Thoracic aorta (tissue), 2 donors: ENCODE measurements at places on chromosomes 13 and 19. TPM values are rescaled to one million over a fixed set of nuclear protein-coding genes. Genes with fewer than 3 reads are reported as not detected.

The SIGLEC12 gene
- 2.2 TPM for total RNA-seq

The ACP7 gene
- not detected for total RNA-seq

The TYROBP gene
- total RNA-seq, result 155 TPM

The MIA gene
- not detected for total RNA-seq

The ANGPTL4 gene
- 29.9 TPM for total RNA-seq

The LHB gene
- total RNA-seq, result not detected

The FFAR3 gene
- not detected for total RNA-seq

GRCh38 chr19:1467490-1468273 lies 11.3 kb downstream of the C19orf25 start:
- H3K36me3 ChIP-seq, result no peaks in the 10 kb centered on the region
- no peak overlapping the region for H3K27ac ChIP-seq

DNA sequence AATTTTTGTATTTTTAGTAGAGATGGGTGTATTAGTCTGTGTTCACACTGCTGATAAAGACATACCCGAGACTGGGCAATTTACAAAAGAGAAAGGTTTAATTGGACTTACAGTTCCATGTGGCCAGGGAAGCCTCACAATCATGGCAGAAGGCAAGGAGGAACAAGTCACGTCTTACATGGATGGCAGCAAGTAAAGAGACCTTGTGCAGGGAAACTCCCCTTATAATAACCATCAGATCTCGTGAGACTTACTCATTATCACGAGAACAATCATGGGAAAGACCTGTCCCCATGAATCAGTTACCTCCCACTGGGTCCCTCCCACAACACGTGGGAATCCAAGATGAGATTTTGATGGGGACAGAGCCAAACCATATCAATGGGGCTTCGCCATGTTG lies 14.6 kb downstream of the ZNF333 start:
- no peak overlapping the region for H3K27ac ChIP-seq
- H3K4me1 ChIP-seq, result no peaks in the 10 kb centered on the region
- H3K36me3 ChIP-seq, result peaks cover 88% of the 10 kb centered on the region
- no peak for DNase-seq

DNA sequence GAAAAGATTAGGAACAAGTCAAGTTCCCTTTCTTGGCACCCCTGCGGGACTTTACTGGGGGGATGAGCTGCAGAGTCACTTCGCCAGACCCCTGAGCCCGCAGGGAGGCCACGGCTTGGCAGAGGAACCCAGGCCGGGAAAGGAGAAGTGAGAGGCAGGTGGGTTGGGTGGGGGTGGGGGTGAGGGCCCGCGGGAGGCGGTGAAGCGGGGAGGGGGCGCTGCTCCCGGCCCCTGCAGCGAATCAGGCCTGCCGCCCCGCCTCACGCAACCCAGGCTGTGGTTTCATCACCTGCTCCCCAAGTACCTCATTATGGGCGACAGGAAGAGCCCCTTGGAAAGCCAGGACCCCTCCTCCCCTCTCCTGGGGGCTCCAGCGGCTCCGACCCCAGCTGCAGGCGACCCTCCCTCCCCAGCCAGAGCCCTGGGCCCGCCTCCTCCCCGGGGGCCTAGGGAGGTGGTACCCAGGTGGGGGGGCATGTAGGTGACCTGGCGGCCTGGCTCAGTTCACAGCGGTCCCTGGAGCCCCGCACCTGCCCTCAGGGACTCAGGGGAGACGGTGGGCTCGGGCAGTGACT lies 9.5 kb downstream of the MEF2B start:
- peaks cover 4% of the 10 kb centered on the region for H3K36me3 ChIP-seq
- no peak overlapping the region for H3K4me3 ChIP-seq
- H3K27ac ChIP-seq, result no peak overlapping the region
- DNase-seq, result no peak
- no peaks in the 10 kb centered on the region for H3K27me3 ChIP-seq

GRCh38 chr13:32311188-32311897 lies 3.8 kb downstream of the ZAR1L start:
- no peaks in the 10 kb centered on the region for H3K36me3 ChIP-seq
- no peaks in the 10 kb centered on the region for H3K27me3 ChIP-seq
- no peak for DNase-seq
- peaks cover 4% of the 10 kb centered on the region for H3K4me1 ChIP-seq

- no peaks in the 10 kb centered on the region for H3K36me3 ChIP-seq
- H3K4me3 ChIP-seq, result no peak overlapping the region
- no peaks in the 10 kb centered on the region for H3K4me1 ChIP-seq
These were observed 35.0 kb upstream of the MATK start for GRCh38 chr19:3821156-3821555.

- no peaks in the 10 kb centered on the region for H3K36me3 ChIP-seq
- H3K4me1 ChIP-seq, result peaks cover 9% of the 10 kb centered on the region
- H3K4me3 ChIP-seq, result peak within 1 kb of the TSS; percentile 33
- peaks cover 17% of the 10 kb centered on the region for H3K27me3 ChIP-seq
- no peak for DNase-seq
These were observed at the start of gene PDE4A for GRCh38 chr19:10420444-10421239. PDE4A (plus strand) TSS chr19:10420538; CDS start chr19:10420765, 227 bp downstream.

DNA sequence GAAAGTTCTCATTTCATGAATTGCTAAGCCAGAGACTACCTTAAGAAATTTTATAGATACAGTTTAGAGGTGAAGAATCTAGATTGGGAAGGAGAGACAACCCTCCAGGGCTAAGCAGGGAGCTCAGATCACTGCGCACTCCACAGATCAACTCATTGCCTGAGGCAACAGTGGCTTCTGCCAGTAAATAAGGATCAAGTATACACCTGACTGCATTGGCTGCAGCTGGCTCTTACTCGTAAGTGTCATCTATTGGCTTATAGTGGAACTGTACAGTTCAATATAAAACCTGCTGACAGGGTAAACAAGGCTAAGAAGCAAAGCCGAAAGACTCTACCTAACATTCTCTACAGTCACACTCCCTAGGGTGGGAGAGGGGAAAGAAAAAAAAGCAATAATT lies 18.0 kb upstream of the C1QTNF9B start:
- H3K4me1 ChIP-seq, result no peaks in the 10 kb centered on the region
- H3K36me3 ChIP-seq, result no peaks in the 10 kb centered on the region
- no peak for DNase-seq
- no peak overlapping the region for H3K27ac ChIP-seq
- H3K27me3 ChIP-seq, result no peaks in the 10 kb centered on the region

DNA sequence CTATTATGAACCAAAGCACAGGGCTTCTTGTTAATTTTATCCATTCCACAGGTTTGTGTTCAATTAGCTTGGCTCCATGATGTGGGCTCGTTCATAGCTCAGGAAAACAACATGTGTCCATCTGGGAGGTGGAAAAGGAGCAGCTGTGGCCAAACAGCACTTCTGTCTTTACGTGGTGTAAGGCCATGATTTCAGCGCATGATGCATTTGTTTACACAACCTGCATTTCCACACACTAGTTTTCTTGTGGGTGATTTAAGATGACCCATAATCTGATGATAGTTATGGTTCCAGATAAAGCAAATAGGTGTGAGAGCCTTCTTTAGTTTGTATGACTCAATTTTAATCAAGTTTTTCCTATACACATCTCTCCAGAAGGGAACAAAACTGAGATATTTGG lies 101.7 kb downstream of the TNFRSF19 start:
- H3K27ac ChIP-seq, result no peak overlapping the region
- no peaks in the 10 kb centered on the region for H3K27me3 ChIP-seq
- no peak overlapping the region for H3K4me3 ChIP-seq
- no peaks in the 10 kb centered on the region for H3K4me1 ChIP-seq
